ENCODE measurements at places on chromosomes 5 and 9.

DNA sequence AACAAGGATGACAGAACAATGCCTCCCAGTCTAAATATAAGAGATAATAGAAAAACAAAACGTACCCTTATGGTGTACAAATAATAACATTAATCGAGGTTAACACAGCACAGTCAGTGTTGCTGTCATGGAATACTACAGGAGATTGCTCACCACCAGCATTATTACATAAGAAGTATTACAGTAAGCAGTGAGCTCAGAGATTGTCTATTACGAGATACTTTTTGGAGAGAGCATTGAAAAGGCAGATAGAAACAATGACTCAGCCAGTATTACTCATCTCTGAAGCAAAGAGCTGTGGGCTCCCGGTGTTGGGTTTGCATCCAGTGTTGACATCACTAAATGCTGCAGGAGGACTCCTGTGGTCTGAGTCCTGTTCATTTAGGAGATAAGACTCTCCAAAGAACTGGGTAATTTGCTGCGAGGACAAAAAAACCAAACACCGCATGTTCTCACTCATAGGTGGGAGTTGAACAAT, 191.9 kb upstream of the SEMA6A start:
- H3K36me3 ChIP-seq = no peaks in the 10 kb centered on the region
- H3K4me1 ChIP-seq = no peaks in the 10 kb centered on the region
- H3K4me3 ChIP-seq = no peak overlapping the region

DNA sequence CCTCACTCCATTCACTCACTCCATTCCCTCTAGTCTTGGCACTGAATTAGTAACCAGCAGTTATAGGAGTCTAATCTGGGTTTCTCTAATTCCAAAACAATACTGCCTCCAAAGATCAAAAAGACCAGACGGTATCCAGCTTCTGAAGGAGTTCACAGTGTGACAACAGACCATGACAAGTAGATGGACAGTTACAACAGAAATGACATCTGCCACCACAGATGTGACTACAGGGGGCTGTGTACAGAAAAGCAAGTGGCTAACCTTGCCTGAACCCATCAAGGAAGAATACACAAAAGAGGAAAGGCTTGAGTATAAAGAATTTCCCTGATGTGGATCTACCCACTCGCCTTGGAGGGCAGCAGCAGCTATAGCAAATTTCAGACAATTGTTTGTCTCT, 112.4 kb downstream of the ACTL7B start:
- no peak for DNase-seq
- H3K36me3 ChIP-seq = no peaks in the 10 kb centered on the region
- H3K4me3 ChIP-seq = no peak overlapping the region
- H3K27ac ChIP-seq = no peak overlapping the region
- H3K27me3 ChIP-seq = peaks cover 8% of the 10 kb centered on the region

- H3K27me3 ChIP-seq = no peaks in the 10 kb centered on the region
- H3K4me1 ChIP-seq = peaks cover 19% of the 10 kb centered on the region
- H3K36me3 ChIP-seq = no peaks in the 10 kb centered on the region
- no peak for DNase-seq
- H3K4me3 ChIP-seq = no peak overlapping the region
- no peak overlapping the region for H3K27ac ChIP-seq
These were observed 10.0 kb upstream of the BOD1 start for GRCh38 chr5:173626505-173626820.

DNA sequence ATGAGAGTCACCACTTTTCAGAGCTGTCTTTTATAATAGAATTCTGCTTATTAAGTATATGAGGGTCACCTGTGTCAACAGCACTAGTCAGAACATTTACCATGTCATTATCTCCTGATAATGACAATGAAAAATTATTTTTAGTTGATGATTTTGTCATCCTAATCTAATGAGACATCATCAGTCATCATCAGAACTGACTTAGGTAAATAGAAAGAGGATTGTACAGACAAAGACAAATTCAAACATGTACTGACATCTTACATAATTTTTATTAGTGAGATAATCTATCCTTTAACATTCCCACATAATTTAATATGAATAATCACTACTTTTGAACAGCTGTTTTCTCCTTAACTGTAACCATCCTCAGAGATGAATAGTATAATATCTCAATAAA, 22.6 kb downstream of the CDH9 start:
- H3K4me3 ChIP-seq = no peak overlapping the region
- no peaks in the 10 kb centered on the region for H3K27me3 ChIP-seq

DNA sequence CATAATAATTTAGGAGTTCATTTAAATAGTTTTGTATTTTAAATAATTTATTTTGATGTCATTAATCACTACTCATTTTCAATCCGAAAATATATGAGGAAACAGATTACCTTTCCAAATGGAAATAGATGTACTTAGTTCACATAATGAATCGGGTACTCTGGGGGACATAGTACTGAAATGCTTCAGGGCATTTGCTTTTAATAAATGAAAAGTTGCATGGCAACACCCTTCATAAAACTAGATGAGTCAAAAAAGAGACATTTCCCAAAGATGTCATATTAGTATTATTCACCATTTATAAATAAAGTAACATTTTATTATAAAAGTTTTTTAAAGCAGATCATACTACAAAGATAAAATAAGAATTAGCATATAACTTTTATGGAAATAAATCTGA, 177.8 kb downstream of the MCTP1 start:
- no peaks in the 10 kb centered on the region for H3K27me3 ChIP-seq
- no peaks in the 10 kb centered on the region for H3K4me1 ChIP-seq
- no peak overlapping the region for H3K4me3 ChIP-seq

DNA sequence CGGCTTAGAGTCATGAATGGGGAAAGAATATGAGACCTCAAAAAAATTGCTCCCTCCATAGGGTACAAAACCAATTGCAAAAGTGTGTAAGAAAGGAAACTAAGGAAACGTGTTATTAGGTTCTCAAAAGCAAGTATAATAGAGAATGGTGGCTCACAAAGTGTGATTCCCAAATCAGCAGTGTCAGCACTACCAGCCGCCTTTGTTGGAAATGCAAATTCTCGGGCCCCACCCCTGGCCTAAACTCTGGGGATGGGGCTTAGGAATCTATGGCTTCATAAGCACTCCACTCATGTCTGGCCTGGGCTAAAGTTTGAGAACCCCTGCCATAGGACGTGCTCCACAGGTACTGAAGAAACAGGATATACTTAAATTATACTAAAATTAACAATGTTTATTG, 1.6 kb upstream of the CCDC69 start:
- H3K27me3 ChIP-seq = no peaks in the 10 kb centered on the region
- DNase-seq = no peak
- H3K27ac ChIP-seq = no peak overlapping the region
- H3K4me3 ChIP-seq = no peak overlapping the region

DNA sequence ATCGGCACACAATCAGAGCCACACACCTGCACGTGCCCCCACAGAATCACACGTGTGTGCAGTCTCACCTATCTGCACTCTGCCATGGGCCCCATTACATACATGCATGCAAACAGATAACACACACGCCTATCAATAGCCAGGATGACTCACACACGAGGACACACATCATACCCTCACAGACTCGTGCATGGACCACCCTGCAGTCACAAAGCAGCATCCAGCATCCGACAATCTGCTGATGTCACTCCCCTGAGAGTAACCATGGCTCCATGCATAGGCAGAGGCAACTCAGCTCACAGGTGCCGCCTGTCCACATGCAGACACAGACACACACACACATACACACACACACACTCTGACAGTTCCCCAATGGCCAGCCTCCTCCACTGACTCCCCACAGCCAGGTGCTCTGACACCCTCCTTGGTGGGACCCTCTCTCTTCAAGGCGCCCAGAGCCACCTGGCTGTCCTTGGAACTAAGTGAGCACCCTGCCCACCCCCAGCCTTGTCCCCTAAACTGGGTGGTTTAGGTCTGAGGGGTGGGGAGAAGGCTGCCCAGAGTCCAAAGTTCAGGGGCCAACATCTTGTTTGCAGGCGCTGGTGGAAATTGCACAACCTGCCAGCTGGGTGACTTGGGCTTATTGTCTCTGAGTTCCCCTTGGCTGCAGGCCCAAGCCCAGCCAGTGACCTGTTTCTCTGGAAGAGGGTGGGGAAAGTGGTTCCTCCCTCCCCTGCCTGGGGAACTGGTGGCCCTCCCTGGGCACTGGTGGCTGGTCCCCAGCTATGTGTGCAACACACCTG, 34.6 kb upstream of the NEK6 start:
- H3K36me3 ChIP-seq = no peaks in the 10 kb centered on the region
- no peak overlapping the region for H3K27ac ChIP-seq
- H3K4me1 ChIP-seq = no peaks in the 10 kb centered on the region
- H3K27me3 ChIP-seq = peaks cover 49% of the 10 kb centered on the region
- DNase-seq = no peak
- no peak overlapping the region for H3K4me3 ChIP-seq

GRCh38 chr9:94864862-94865509, 138.5 kb downstream of the AOPEP start:
- H3K36me3 ChIP-seq = no peaks in the 10 kb centered on the region
- no peak for DNase-seq
- H3K4me1 ChIP-seq = no peaks in the 10 kb centered on the region
- no peaks in the 10 kb centered on the region for H3K27me3 ChIP-seq
- no peak overlapping the region for H3K4me3 ChIP-seq

All from K562 (cell line).